ENCODE measurements at places on chromosomes 3 and 15.

DNA sequence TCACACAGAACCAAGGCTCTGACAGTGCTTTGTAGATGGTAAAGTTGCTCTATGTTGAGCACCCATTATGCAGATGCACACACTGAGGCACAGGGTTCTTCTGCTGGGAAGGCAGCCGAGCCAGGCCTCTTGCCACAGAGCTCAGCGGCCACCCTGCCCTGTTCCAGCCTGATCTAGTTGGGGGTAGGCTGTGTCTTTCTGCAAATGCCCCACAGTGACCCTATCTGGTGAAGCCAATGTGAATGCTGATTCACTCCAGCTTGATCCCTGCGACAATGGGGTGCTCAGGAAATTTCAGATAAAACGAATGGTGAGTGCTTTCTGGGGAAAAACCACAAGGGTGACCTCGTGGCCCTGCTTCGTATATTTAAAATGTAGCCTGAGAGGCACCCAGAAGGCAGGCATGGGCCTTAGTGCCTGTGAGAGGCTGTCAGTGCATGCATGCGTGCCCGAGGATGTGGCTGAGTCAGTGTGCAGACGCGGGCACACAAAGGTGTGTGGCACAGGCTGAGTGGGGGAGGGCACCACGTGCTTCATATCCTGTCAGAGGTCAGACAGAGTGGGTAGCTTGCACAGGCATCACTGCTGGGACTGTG is 85.7 kb downstream of the ATP2B2 start:
- DNase-seq: peak; percentile 38

DNA sequence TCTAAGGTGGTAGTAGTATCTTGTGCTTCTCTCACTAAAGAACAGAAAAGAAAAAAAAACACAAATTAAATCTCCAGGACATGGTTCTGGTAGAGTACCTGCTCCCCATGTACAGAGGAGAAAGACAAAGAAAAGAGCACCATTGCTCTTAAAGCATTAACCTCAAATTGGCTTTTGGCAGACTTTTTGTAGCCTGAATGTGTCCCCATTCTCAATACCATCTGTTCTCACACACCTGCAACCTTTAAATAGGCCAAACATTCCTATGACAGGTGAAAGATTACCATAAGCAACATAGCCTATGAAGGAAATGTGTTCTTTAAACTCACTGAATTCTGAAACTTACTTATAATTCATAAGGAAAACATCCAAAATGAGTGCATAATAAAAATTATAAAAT is 68.0 kb downstream of the TIPARP start:
- no peak for DNase-seq

- peak; percentile 48 for DNase-seq
Measured at GRCh38 chr3:42013691-42014457, 52.0 kb upstream of the ULK4 start.

GRCh38 chr3:38327335-38328009 is 19.1 kb upstream of the XYLB start:
- DNase-seq: no peak

DNA sequence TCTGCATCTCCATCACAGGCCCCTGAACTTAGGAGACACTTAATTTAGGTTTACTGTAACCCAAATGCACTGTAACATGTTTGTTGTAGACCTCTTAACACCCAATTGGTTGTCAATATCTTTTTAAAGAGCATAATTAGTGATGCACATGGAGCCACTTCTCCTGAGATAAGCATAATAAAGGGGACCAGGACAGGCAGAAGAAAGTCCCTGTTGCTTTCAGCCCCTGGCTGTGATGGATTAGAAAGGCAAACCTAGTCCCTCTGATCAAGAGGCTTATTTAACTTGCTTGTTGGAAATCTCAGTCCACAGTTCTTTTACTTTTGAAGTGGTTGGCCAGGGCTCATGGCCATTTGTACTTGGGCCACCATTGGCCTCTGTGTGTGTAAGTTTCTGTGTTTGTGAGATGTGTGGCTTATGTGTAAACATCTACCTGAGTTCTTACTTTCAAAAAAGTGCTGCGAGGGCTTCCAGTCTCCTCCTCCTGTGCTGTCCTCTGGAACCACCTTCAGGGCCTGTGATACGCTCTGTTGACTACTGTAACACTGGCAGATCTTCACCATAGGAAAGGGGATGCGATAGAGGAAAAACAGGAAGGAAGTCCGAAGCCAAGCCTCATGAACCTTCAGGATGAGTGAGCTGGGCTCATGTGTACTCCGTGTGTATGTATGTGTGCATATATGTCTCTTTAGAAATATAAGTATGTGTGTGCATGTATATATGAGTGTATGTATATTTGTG is 136.2 kb downstream of the EPHB1 start:
- no peak for DNase-seq

- no peak for DNase-seq
Measured at GRCh38 chr3:21995079-21995607, 244.1 kb upstream of the ZNF385D start.

GRCh38 chr3:130227540-130227939 is 117.9 kb upstream of the COL6A5 start:
- DNase-seq: no peak

DNA sequence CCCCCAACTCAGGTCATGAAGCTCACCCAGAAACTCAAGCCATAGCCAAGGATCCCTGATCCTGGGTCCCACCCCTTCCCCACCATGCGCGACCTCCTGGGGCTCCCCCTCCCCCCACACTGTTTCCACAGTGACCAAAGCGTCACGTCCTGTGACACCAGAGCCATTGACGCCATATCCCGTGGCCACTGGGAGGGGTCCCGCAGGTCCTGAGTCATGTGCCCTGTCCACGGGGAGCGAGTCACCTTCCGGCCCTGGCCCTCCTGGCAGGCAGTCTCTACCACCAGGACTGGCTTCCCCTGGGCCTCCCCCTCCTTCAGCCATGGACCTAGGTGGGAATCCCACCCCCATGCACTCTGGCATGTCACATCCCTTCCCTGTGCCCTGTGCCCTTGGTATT is 15.6 kb downstream of the SEMA3F start:
- DNase-seq: no peak

DNA sequence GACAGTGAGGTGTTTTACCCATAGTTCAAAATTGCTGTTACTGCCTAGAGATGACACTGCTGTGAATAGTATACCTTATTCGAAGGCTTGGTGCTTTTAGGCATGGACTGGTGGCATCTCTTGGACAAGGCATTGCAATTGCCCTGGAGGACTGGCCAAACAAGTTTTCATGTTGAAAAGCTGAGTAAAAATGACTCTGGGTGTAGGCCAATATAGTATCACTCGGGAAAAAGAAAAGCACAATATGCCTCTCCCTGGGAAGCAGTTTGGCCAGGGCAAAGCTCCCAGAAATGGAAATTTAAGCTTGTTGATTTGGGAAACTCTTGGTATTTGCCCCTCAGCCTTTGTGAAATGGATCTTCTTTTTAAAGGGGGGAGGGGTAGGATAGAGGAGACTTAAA is 54.8 kb downstream of the ZNF609 start:
- DNase-seq: no peak

DNA sequence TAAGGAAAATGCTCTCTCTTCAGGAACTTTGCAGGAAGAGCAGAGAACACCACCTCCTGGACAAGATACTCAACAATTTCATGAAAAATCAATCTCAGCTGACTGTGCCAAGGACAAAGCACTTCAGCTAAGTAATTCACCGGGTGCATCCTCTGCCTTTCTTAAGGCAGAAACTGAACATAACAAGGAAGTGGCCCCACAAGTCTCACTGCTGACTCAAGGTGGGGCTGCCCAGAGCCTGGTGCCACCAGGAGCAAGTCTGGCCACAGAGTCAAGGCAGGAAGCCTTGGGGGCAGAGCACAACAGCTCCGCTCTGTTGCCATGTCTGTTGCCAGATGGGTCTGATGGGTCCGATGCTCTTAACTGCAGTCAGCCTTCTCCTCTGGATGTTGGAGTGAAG is 200.5 kb downstream of the AKAP13 start:
- peak; percentile 15 for DNase-seq

- DNase-seq: no peak
Measured at GRCh38 chr3:73626106-73626505, 1.4 kb upstream of the PDZRN3 start.

GRCh38 chr15:61621865-61622264 is 392.8 kb upstream of the RORA start:
- no peak for DNase-seq

DNA sequence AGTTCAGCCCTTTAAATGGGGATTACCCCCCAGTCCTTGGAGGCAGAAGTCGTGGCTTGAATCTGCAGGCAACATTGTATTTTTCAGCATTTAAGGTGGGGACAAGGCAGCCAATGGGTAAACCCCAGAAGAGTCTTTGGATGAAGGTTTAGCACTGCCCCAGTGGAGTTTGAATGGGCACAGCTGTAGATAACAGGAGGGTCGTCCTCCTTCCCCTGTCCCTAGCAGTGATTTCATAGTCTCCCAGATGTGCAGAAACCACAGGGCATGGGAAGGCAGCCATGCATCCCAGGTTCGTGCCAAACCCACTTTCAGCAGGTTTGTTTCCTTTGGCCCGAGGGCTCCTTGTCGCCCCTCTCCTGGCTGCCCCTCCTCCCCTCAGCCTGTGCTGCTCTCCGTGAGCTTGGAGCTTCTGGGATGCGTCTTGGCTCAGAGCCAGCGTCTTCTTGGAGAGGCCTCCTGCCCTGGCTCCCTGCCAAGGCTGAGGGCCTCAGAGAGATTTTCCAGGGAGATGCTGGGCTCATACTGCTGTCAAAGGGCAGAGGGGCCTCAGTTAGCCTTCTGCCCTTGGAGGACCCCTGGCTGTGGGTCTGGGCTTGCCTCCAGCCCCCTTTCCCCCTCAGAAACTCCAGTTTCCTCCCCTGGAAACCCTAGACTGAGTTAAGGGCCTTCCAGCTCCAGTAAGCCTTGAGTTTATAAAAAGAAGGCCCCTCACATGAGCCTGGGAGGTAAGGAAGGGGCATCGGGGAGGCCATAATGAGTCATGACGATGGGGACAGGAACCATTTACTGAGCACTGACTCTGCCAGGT is 48.9 kb upstream of the POLG start:
- no peak for DNase-seq

DNA sequence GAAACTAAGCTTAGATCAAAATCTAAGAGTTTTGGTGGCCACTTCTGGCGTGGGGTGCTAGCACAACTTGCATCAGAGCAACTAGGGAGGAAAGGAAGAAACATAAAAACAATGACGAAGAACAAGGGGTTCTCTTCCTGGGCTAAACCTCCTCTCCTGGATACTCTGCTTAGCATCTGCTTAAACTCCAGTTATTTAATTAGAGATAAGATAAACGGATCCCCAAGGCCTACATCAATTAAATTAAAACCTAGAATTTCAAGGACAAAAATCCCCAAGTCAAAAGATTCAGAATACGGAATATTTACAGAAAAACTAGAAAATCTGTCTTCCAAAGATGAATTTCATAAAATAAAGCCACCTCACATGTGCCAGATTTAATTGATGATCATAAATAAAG is 281.9 kb downstream of the SHOX2 start:
- DNase-seq: no peak

- DNase-seq: no peak
Measured at GRCh38 chr3:5122741-5123706, 932 bp downstream of the ARL8B start.

DNA sequence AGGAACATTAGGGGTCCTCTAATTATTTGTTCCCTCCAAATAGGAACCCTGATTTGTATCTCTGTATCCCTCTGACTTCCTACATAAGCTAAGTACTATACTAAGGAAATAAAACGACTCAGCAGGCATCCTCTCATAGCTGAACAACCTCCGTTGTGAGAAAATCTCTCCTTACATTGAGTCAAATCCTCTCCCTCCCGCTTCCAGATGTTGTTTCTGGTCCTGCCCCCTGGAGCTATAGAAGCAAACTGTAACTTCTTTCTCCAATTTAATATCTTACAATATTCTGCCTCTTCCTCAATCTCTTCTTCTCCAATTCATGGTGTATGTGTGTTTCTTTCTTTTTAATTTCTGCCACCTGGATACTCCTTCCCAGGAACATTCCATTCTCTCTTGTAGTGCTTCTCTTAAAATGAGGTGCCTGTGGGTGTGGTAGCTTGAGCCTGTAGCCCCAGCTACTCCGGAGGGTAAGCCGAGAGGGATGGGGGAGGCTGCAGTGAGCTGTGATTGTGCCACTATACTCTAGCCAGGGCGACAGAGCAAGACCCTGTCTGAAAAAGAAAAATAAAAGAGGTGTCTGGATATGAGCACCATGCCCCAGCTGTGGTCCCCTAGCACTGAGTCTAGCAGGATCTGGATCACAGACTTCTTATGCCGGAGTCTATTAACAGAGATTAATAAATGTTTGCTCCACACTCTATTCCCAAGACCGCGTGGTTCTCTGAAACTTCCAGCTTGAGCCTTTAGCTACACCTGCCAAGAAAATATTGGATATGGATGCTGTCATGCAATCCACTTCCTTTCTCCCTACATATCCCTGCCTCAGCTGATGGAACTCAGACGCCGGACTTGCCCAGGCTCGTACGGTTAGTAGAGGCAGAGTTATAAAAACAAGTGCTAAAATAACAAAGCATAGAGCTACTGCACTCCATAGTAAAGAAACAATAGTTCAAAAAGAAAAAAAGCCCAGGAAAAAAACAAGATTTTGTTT is 42.9 kb upstream of the NEO1 start:
- no peak for DNase-seq

DNA sequence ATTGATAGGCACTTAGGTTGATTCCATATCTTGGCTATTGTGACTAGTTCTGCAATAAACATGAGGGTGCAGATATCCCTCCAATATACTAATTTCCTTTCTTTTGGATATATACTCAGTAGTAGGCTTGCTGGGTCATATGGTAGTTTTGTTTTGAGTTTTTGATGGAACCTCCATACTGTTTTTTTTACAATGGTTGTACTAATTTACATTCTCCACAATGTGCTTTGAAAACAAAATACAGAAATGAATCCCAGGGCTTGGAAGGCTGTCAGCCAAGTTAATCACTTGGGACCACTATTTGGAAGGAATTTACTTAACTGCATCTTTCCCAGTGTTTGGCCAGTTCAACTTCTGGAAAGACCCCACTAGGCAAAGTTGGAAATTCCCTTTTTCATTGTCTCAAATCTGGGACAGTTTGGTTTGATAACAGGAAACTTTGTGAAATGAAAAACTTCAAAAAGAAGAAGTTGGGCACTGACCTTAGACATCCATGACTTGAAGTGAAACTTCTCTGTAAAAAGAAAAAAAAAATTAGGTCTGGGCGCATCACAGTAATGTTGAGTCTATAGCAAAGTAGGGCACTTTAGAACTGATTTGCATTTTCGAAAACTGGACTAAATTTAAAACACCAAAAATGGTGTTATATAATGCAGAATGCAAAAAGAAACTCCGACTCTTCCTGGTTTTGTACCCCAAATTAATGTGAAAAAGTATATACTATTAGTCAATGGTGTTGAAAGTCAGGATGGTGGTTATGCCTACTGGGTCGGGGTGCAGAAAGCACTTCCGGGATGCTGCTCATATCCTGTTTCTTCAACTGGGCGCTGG is 6.0 kb downstream of the CTSH start:
- DNase-seq: no peak

- no peak for DNase-seq
Measured at GRCh38 chr15:63912061-63912615, 78.4 kb upstream of the HERC1 start.

Data from activated naive CD4-positive, alpha-beta T cell treated with anti-CD3 and anti-CD28 coated beads, Interleukin-2, amount 50 U/mL, for 16 hours (primary cell).